Foreskin melanocyte (primary cell): ENCODE measurements at places on chromosomes 6 and 20.

- DNase-seq = no peak
Measured at GRCh38 chr6:157659536-157660271, 163.3 kb upstream of the SNX9 start.

- DNase-seq = no peak
Measured at GRCh38 chr6:145656128-145656527, 79.2 kb downstream of the EPM2A start.

GRCh38 chr6:105884426-105884825, 201.7 kb upstream of the PRDM1 start:
- no peak for DNase-seq

- DNase-seq = no peak
Measured at GRCh38 chr6:257031-257725, 35.1 kb upstream of the DUSP22 start.

GRCh38 chr20:54510541-54511129, 35.2 kb downstream of the DOK5 start:
- DNase-seq = no peak

- no peak for DNase-seq
Measured at GRCh38 chr20:10864076-10864672, 190.4 kb upstream of the JAG1 start.

GRCh38 chr20:32477594-32478512, 107.3 kb downstream of the NOL4L start:
- no peak for DNase-seq
